ENCODE measurements at places on chromosomes 12 and 14.

GRCh38 chr12:4261655-4262054 is 11.9 kb upstream of the CCND2 start:
- no peak for DNase-seq

DNA sequence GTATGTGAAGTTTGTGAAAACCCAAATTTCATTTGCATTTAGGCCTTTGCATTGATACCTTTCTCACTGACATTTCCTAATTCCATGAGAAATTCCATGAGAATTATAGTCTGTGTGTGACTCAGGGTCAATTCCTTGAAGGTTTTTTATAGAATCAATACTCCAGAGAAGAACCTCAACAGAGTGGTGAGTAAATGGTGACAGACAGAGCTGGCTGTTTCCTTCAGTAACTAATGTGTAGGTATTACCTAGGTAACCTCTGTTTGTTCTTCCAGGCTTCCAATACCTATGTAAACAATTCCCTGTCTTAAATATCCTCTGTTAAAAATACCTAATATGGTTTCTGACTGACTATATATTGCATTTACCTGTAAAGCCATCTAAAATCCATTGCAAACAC is 117.0 kb downstream of the TTC8 start:
- DNase-seq: no peak

DNA sequence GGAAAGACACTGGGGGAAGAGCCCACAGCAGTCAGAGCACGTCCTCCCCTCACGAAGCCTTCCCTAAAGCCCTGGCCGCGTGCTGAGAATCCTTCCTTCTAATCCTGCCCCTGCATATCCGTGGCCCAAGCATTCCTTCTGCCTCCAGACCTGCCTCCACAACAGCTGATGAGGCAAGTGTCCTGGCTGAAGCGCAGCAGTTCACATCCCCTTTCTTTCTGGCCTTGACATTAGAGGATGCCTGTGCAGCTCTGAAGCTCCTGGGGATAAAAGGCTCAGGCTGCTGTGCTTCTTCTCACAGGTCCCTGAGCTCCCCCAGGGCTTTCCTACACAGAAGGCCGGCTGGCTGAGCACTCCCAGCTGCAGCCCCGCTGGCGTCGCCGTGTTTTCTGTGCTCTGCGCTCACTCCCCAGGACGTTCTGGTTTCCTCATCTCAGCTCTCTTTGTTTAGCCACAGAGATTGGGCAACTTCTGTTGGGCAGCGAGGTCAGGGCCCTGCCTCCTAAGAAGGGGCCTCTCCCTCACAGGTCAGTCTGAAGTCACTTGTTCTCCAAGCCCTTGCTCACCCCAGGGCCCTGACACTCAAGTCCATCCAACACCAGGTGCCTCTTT is 45.8 kb downstream of the NINJ2 start:
- DNase-seq: peak; percentile 55

DNA sequence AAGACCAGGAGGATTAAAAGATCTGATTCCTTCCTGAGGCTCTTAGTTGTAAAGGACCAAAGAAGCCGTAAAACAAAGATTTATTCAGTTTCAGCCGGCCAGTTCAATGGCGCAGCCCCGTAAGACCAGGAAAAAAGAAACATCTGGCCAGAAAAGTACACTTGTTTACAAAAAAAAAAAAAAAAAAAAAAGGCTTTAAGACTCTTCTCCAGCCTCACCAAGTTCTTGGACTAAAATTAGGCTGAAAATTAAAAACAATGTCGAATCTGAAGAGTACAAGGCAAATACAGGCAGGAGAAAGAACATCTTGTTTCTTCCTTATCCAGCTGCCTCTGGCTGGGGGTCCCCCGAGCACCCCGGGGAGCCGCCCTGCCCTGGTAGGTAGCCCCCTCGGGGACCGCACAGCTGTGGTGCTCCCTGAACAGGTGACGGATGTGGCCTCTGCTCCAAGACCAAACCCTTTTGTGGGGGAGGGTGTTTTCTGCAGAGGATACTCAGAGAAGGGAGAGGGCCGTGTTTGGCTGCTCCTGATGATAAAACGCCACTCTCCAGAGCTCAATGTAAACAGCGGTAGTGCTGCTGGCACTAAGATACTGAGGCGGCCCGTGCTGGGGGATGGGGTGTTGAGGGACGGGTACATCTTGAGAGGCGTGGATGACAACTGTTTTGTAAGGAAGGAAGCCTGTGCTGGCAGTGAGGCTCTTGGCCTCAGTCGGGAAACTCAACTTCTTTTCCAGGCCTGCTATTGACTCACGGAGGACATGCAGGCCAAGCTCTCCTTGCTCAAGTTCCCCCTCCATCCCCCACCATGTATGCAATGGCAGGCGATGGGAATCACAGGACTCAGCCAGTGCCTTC is 201.0 kb upstream of the DIO3 start:
- no peak for DNase-seq

DNA sequence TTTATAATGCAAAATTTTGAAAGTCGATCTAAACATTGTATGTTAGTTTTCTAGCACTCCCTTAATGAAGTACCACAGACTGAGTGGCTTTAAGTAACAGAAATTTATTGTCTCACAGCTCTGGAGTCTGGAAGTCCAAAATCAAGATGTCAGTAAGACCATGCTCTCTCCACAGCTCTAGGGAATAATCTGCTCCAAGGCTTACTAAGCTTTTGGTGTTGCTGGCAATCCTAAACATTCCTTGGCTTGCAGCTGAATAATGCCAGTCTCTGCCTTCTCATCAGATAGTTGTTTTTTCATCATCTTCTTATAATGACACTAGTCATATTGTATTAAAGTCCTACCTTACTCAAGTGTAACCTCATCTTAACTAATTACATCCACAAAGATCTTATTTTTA is 102.2 kb downstream of the RASSF9 start:
- DNase-seq: no peak

- peak; percentile 77 for DNase-seq
Measured at GRCh38 chr14:90409209-90409730, 12.4 kb downstream of the CALM1 start.

GRCh38 chr12:127294651-127295210 is 972.2 kb upstream of the TMEM132C start:
- no peak for DNase-seq

DNA sequence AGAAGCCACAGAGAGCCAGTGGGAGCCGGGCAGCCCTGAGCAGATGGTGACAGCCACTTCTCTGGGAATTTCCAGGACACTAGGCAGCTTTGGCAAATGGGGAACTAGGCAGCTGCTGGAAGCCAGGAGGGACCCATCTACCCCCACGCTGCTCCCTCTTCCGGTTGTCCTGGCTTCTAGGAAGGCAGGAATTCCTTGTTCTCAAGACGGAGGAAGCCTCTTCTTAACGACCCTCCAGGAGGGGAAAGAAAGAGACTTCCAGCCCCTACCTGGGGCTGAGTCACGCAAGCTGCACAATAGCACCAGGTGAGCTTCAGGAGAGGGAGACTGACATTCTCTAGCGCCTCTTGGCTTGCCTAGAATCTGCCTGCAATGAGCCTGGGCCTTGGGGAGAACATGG is 141.5 kb downstream of the ANO2 start:
- no peak for DNase-seq

DNA sequence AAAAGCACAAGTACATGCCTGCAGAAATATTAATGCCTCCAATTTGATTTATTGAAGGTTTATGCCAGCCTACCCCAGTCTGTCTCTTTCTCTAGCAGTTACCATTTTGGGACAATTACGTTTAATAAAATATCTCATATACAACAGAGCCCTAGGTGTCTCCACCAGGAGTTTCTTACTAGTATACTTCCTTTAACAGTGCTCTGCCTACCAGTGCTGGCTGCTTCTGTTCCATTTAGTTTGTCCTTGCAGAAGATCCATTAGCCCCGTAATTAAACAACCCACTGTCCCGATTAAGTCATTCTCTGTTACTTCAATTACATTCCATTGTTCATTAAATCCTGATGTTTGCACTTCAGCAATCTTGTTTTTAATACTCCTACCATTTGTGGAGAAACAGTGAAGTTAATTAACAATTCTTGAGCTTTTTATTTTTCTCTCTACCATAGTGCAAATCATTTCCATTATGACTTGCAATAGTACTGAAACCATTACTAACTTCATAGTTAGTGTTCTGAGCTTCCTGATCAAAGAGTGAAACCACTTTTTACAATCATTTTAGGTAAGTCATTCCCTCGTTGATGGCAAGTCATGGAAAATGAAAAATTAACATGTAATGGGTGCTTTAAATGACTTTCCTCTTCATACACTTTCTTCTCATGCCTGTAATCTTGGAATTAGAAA is 121.1 kb downstream of the PLXNC1 start:
- DNase-seq: no peak

GRCh38 chr12:121702944-121703343 is 9.6 kb upstream of the TMEM120B start:
- no peak for DNase-seq

DNA sequence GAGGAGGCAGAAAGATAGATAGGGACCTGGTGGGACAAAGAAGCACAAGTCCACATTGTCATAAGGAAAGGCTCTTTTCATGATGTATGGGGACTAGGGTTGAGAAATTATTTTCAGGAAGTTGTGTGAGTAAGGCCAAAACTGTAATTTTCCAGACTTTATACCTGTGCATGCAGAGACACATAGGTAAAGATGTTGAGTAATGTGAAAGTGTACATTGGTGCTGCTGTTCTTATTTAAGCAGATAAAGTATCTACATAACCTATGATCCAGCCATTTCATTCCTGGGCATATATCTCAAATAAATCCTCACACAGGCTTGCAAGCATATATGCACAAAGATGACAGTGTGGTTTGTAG is 332.2 kb downstream of the DUSP6 start:
- DNase-seq: no peak

DNA sequence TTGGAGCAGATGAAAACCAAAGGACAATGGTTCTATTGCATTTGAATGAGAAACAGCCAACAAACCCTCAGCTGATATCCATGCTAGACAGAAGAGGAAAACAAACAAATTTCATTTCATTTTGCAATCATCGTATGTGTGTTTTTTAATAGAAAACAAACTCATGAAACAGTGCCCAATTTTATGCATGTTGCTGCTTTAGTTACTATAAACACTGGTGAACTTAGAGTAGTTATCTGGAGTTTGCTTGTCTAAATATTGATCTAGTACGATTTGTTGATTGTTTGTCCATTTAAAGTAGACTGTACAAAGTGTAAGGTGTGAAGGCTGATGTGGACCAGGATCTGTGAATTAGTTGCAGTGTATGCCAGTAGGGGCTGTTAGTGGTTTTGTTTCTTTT is 166.6 kb downstream of the KITLG start:
- DNase-seq: no peak

DNA sequence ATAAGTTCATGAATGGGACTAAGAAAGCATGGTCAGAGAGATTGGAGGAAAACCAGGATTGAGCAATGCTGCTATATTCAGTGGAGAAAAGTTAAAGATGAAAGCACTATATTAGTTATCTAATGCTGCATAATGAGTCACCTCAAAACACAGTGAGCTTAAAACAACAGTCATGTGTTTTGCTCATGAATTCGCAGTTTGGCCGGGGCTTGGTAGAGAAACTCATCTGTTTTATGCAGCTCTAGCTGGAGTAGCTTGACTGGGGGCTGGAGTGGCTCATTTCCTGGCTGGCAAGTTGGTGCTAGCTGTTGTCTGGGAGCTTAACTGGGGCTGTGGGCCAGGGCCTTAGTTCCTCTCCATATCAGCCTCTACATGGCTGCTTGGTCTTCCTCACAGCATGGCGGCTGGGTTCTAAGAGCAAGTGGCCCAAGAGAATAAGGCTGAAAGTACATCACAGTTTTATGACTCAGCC is 90.1 kb downstream of the ADCK1 start:
- DNase-seq: no peak

DNA sequence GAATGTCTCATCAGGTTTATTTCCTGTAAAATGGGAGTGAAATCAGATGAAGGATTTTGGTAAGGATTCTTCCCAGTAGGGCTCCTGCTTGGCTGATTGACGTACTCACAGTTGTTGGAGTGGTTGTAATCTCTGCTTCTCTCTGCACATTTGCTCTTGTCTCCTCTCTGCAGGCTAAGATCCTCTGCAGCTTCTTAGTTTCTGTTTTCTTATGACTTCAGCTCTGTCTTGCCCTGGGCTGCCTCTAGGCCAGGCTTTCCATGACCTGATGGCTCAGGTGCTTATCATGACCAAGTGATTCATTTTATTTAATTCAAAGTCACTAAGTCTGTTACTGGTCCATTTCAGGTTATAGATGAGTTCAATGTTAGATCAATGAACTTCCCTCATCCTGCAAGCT is 394.5 kb upstream of the DDHD1 start:
- no peak for DNase-seq

DNA sequence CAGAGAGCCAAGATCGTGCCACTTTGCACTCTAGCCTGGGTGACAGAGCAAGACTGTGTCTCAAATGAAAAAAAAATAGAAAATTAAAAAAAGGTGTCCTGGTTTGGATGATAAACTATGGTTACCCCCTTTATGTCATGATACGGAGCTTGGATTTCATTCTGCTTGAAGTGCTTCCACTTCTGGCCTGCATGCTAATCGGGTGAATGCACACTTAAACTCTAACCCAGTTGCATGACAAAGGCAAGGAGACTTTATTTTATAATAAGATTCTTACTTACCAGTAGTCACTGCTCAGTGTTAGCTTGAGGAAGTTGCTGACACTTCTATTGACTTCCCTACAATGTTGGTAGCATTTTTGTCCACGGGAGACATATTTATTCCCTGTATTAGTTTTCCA is 24.3 kb downstream of the CFAP54 start:
- no peak for DNase-seq

GRCh38 chr12:127636882-127637281 is 630.1 kb upstream of the TMEM132C start:
- DNase-seq: no peak

DNA sequence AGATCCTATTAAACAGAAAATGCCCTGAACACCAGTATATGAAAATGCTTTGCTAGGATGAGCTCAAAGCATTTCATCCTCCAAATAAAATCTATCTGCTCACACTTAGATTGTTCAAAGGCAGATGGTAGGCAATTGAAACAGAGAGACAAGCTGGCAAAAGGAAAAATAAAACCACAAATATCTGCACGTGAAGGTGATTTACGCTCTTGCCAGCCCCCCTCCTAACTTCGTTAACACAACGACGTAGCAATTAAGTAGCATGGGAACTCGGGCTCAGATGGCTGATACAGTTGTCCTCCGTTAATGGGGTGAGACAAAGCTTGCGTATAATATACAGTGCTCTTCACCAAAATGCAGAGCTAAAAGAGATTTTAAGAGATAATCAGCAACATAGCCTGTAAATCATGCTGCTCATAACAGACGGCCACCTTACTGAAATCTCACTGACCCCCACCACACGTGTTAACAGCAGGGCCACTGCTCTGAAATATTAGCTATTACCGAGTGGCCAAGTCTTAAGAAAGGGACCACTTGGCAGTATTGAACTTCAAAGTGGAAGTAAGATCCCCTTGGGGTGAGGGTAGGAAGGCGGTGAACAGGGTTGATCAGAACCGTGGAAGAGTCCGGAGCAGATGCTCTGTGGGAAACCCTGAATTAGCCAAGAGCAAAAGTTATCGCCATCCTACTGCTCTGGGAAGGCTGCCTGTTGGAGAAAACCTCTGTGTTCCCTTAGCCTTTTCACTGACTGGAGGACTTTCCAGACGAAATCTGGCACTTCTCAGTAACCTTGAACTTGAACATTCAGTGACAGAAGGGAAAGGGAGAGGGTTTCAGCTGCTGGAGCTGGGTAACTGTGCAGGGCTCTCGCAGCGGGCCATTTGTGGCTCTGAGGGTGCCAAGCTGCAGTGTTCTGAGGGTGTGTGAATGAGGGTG is 23.1 kb downstream of the ETV6 start:
- no peak for DNase-seq

GRCh38 chr12:64278421-64278820 is 56.3 kb upstream of the KICS2 start:
- no peak for DNase-seq

Data from left cardiac atrium (tissue), 4 donors.